Cortex of kidney (tissue), 1 donor: ENCODE measurements at places on chromosomes 5 and 9.

DNA sequence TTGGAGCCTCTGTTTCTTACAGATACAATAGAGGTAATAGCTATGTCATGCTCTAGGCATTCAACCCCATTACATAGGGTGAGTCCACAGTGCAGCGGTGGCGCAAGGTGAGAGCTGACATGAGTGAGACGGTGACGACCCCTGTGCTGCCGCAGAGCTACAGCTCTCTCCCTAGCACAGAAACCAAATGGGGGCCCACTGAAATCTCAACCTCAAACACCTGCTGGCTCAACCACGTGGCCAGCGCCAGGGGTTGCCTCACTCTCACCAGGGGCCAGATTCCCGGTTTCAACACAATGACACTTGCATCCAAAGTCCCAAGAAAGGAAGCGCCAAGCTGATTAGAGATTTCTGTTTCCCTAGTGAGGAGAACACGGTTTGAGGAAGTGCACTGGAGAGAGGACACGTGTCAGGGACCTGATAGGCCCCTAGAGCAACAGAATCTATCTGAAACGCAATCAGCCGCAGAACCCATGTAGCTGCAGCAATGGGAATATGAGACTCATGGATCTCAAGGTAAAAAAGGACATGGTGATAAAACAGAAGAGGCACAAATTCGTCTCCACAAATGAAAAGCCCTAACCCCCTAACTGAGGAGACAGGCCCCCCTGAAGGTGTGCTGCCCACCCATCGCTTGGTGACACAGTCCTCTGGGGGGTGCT is 114.3 kb downstream of the CRB2 start:
- DNase-seq: no peak

DNA sequence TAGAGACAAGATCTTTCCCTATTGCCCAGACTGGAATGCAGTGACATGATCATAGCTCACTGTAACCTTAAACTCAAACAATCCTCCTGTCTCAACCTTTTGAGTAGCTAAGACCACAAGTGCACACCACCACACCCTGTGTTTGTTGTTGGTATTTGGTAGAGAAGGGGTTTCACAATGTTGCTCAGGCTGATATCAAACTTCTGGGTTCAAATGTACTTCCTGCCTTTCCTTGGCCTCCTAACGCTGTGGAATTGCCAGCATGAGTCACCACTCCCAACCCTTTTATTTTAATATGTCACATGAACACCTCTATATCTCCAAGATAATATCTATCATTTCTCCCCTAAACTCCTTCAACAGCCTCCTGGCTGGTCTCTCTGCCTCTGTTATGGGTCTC is 719.0 kb downstream of the PTPRD start:
- DNase-seq: no peak

DNA sequence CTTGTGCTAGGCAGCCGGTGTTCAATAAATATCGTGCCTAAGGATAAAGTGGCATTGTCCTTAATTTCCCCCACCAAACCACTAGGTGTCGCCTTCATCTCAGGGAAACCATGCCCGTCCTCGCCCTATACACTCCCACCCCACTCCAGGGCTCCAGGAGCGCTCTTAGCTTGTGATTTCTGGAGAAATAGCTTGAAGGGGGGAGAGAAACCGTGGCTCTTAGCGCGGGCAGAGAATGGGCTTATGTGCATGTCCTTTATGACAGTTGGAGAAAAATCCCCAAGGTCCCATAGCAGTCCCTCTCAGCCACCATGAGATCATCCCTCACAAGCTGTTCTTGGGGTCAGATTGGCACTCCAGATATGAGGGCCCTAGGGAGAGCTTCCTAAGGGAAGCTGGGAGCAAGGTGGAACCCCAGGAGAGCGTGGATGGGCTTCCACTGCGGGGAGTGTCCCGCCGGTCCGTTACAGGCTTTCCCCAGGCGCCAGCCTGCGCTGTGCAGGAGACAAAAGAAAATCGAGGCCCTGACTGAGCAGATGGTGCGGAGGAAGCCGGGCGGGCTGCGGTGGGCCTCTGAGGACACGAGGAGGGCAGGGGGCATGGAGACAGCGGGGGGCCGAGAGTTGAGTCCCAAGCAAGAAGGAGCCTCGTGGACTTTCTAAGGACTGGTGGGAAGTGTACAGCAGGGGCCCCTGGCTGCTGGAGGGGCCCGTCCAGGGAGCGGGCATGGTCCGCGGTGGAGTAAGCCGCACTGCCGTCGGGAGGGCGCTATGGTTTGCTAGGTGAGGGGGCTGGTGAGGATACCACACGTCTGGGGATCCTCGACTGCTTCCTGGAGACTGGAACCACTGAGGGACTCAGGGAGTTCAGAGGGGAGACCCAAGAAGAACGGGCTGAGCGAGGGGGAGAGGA is 750 bp upstream of the NPR2 start:
- no peak for DNase-seq

GRCh38 chr9:70049236-70049635 is 5.6 kb downstream of the MAMDC2 start:
- DNase-seq: no peak

DNA sequence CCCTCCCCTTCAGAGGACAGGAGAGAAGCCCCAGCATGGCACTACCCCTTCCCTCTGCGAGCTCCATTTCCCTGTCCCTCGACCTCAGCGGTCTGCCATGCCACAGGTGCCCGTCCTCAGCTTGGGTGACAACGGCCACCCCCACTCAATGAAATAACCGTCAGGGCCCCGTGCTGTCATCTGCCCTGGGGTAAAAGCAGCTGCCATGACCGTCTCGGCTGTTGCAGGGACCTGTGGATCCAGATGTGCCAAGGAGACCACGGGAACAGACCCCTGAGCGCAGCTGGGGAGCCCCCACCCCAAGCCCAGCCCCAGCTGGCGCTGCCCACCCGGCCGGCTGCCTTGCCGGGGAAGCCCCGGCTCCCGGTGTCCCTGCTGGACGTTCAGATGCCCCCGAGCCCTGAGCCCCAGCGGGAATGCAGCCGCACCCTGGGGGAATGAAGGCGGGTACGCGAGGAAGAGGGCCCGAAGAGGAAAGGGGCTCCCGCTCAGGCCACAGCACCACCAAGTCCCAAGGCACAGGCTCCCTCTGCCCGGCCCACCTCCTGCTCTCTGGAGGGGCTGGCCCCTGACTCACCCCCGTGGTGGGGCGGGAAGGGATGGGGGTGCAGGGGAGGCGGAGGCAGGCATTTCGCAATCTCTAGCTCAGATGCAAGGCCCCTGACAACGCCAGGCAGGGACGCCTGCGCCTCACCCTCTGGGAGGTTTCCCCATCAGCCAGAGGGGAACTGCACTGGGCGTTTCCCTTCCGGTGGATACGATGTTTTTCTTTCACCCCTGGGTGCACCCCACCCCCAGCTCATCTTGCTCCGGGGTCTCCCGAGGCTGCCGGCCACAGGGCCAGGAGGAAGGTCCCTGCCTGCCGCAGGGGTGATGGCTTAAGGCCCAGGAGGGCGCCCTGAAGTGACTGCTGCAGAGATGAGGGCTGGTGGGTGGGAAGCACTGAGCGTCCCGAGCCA is 49.2 kb downstream of the NACC2 start:
- no peak for DNase-seq

- DNase-seq: no peak
Measured at GRCh38 chr9:522658-523057, 308.0 kb downstream of the DOCK8 start.

- no peak for DNase-seq
Measured at GRCh38 chr9:108919517-108919916, 14.4 kb downstream of the ELP1 start.

DNA sequence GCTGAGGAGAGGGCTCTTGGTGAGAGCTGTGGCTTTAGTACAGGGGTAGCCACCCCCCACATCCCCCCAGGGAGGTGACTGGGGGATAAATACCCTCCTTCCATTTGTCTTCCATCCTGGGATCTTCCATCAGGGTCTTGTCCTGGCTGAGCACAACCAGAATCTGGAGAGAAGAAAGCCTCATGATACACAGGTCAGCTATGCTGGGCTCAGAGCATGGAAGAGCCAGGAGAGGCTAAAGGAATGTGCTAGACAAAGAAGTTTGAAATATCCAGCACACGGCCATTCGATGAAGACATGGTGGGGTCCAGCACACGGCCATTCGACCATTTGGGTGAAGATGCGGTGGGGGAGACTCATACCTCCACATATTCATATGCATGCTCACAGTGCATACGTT is 30.0 kb downstream of the ROPN1L start:
- no peak for DNase-seq

GRCh38 chr5:117149312-117149711 is 574.7 kb upstream of the SEMA6A start:
- no peak for DNase-seq

DNA sequence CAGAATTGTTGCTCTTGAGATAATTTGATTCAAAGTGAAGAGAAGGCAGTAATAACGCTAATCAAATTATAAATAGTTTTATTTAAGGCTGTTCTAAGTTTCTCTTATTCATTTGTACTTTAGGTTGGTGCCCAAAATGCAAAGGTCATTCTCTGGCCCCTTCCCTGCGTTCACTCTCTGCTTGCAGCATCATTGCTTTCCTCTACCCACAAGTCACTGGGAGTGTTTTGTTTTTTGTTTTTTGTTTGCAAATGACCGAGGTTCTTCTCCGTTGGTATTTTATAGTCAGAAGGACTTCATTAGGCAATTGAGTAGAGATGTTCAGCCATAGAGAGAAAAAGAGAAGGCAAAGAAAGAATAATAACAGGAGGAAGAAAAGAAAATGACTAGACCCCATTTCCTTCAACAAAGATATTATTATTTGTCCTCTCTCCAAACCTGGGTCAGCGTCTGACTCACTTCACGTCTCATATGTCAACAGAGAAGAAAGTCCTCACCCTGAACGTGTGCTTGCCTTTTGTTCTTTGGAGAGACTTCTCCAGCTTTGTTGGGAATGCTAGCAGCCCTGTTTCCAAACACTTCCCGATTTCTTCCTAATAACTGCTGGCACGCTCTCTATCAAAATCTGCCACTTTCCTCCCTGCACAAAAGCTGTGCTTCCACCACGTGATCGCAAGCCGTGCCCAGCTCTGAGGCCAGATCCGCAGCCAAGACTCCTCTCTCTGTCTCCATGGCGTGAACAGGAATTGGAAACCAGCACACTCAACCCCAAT is 119.8 kb downstream of the EBF1 start:
- no peak for DNase-seq

DNA sequence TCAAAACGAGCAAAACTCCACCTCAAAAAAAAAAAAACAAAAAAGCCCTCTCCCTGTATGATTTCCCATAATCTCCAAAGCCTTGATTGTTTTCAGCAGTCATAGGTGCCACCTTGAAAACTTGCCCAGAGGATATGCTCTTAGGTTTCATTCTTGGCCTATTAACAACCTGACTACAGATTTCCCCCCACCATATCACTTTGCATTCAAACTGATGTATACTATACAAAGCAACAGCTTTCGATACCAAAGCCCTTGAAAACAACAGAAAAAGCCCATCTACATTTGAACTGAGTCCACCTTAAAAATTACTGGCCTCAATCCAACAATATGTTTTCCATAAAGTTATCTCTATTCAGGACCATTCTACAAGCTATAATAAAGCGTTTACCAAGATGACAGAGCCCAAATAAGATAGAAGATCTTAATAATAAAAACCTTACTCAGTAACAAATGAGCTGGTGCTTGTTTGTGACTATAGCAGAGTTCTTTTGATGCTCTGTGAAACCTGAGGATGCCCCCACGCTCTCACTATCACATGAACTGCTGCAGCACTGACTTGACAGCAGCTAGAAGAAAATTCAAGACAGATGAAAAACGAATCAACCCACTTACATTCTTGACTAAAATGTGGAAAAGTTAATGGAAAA is 44.4 kb downstream of the FNBP1 start:
- DNase-seq: no peak

DNA sequence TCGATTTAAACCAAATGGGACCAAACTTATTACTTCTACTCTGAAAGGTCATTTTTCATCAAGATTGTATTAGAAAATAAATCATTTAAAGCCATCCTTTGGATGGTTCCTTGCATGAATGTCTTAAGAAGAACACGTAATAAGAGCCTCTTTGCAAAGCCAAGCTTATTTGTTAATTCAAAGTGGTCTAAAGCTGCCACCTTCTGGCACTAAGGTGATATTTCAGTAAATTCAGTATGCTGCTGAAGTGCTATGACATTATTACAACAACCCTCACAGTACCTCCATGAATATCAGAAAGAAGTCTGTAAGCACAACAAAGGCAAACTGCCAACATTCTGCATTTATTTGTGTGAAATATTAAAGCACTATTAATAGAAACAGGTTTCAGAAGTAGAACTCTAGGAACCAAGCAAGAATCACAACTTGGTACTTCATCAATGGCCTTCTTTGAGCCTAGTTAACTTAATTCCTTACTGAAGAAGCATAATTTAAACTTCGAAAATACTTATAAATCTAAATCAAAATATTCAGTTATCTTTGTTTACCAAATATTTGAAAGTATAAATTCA is 53.1 kb upstream of the TYRP1 start:
- DNase-seq: no peak

- DNase-seq: no peak
Measured at GRCh38 chr5:95669540-95669939, 13.3 kb downstream of the SPATA9 start.

DNA sequence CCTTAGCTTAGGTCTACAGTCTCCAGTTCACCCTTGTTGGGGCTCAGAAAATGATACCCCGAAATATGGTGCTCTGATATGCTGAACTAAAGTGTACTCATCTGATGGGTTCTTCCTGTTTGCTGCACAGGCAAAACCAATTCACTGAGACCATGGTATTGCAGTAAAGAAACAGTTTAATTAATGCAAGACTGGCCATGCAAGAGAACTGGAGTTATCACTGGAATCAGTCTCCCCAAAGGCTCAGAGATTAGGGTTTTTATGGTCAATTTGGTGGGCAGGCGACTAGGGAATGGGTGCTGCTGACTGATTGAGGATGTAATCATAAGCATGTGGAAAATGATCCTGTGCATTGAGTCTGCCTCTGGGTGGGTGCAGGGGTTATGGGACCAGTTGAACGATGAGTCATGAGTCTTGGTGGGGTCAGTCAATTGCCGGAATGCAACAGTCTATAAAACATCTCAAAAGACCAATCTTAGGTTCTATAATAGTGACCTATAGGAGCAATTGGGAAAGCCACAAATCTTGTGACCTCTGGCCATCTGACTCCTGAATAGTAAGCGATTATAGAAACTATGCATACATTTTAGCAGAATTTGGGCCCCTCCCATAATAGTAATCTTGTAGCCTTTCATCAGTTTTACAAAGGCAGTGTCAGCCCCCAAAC is 113.0 kb upstream of the ANKRD55 start:
- DNase-seq: no peak
